ENCODE measurements at places on chromosomes 5 and 9.

- no peak for DNase-seq
These were observed 1722.1 kb downstream of the MAT2B start for GRCh38 chr5:165227515-165227914.

DNA sequence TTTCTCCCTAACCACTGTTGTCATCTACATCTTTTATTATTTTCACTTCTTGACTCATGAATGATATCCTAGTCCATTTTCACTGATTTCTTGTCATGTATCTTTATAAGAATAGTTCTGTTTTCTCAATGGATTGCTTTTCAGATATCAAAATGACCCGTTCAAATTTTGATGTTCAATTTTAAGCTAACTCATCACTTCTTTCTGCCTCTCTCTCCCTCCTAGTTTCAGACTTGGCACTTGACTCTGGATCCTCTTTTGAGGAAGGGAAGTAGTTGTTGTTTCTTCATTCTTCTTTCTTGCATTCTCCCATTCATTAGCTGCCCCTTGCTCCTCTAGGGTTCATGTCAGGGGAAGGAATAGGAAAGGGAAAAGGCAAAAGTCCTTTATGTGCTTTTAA is 23.7 kb downstream of the CSNK1G3 start:
- DNase-seq: no peak

DNA sequence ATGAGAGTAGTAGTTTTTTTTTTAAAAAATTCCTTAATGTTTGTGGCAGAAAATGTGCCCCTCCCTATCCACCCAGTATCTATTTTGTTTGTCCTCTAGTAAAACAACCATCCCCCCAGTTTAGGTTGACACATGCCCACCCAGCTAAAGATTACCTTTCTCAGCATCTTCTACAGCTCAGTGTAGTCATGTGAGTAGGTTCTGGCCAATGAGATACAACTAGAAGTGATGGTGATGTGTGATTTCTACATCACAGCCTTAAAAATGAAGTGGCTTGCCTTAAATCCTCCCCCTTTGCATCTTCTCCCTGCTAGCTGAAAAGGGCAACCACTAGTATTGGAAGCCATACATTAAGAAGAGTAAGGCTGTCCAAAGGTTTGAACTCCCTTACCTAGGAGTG is 14.9 kb downstream of the CHD1 start:
- DNase-seq: no peak

GRCh38 chr9:108056084-108056804 is 566.7 kb upstream of the KLF4 start:
- no peak for DNase-seq

DNA sequence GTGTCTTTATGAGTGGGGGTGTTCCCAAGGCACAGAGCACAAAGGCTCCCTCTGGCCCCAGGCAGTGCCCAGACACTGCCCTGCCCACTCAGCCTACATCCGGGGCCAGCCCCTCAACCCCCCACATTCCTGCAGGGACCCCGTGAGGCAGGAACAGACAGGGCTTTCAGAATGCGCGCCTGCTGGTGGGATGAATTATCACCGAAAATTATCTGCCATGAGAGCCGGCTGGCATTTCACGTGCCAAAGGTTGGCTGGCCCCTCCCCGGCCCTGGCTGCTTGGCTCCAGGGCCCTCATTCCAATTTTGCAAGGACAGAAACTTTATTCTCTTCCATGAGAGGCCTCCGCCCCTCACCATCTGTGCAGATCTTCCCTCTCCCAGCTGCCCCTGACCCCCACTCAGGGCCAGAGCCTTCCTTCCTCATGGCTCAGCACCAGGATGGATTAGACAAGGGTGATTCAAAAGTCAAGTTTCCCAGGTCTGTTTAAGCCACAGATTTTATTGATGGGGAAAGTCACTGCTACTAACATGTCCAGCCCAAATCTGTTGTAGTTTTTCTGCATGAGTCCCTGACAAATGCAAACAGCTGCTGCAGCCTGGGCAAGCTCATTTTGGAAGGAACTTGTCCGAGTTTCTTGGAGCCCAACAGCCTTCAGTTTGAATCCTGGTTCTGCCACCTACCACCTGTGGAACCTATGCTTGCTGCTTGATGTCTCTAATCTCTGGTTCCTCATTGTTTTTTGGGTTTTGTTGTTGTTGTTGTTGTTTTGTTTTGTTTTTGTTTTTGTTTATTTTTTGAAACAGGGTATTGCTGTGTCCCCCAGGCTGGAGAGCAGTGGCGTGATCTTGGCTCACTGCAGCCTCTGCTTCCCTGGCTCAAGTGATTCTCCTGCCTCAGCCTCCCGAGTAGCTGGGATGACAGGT is 32.3 kb upstream of the WDR38 start:
- DNase-seq: no peak

DNA sequence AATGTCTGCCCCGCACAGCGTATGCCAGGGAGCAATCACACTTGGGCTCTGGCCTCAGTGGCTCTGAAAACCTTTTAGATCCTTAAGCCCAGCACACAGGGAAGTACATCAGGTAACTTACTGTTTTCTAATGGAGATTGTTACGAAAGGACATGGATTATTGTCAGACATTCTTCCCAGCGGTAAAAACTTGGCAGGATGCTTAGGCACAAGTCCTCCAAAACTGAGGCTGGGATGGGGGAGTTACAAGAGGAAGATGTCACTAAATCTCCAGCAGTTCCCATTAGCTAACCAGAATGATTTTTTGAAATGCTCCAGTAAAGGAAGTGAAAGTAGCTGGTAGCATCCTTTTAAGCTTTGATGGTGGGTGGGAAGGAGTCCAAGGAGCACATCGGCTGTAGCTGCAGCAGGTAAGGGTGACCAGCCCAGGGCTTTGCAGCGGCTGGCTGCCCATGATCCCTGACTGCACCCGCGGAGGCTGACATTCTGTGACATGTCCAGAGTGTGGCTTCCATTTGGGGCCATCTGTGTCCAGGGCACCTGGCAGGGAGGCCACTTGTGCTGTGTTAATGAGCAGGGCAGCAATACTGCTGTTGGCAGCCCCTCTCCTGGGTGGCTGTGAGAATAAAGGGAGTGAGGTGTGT is 165.8 kb downstream of the GADD45G start:
- no peak for DNase-seq

DNA sequence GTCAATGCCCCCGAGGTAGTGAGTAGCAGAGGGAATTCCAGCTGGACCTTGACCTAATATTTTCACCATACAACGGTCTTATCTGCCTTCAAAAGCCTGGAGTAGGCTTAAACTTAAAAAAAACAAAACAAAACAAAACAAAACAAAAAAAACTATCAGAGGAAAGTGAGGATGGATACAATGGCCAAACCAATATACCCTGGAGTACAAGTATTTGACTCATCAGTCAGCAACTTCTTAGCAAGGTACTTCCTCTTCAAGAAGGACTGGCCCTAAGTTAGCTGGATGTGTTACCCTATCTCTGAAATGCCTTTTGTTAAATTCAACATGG is 160.6 kb upstream of the GNA14 start:
- no peak for DNase-seq

GRCh38 chr5:43338862-43339261 is 25.6 kb upstream of the HMGCS1 start:
- no peak for DNase-seq

DNA sequence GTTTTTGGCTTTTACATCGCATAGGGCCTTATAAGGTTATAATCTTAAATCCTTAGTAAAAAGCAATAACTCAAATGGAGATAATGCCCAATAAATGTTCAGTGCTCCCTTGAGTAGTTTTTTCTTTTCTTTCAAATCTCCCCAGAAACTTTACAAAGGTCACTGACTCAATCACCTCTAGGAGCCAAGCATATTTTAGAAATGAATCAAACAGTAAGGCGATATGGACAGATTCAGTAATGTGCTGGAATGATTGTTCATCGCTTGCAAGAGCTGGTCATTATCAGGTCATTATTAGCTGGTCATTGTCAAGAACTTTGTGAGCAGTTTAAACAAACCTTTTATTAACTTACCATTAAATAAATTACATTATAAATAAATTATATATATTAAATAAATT is 130.4 kb upstream of the SLIT3 start:
- no peak for DNase-seq

GRCh38 chr5:65024681-65025080 is 256.0 kb downstream of the CWC27 start:
- DNase-seq: no peak

GRCh38 chr9:98120476-98120875 is 1.5 kb upstream of the TRIM14 start:
- DNase-seq: no peak

DNA sequence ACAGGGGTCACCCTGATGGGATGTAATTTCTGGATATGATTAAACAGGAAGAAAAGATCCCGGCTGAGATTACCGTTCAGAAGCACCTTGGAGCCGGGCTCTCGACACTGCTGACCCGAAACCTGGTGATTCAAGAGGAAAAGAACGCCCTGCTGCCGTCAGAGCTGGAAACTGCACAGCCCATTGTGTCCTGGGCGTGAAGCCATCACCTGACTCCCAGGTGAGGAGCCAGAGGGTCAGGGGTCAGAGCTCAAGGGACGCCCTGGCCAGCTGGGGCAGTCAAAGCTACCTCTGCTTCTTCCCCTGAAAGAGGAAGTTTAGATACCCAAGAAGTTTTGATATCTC is 17.8 kb upstream of the SLC12A7 start:
- DNase-seq: no peak
